ENCODE measurements at places on chromosomes 12 and 14.

GRCh38 chr12:52667509-52667908, 12.7 kb downstream of the KRT1 start:
- DNase-seq = no peak

DNA sequence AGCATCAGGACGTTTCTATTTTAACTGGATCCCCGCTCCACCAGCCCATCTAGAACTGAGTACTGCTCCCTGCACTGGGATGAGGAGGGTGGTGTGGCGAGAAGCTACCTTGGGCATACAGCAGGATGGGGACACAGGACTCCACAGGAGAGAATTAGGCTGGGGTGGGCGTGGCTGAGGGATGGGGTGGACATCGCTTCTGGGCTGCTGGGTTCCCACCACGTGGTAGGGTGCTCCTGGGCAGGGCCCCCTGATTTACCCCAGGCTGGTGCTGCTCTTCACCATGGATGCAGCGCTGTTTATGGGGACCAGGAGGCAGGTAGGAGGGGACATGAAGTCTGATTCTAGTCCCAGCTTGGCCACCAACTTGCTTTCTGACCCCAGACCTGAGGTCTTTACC, 41.9 kb downstream of the VDR start:
- no peak for DNase-seq

DNA sequence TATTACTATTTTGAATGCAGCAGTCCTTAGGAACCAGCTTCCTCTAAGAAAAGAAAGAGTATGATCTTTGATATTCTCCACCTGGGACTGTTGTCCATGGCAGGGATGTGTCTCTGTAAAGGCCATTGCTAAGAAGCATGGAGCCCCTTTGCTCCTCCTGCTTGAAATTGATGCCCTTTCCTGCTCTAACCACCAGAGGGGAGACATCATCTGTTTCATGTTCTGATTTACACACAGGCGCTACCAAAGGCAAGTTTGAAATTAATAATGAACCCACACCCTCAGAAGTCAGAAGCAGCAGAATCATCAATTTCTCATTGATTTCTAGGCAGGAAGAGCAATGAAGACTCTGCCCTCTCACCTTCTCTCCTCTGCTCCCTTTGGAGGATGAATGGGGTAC, 253.8 kb downstream of the RMST start:
- no peak for DNase-seq

- DNase-seq = no peak
Measured at GRCh38 chr14:70073924-70074566, 114.7 kb downstream of the SLC8A3 start.

DNA sequence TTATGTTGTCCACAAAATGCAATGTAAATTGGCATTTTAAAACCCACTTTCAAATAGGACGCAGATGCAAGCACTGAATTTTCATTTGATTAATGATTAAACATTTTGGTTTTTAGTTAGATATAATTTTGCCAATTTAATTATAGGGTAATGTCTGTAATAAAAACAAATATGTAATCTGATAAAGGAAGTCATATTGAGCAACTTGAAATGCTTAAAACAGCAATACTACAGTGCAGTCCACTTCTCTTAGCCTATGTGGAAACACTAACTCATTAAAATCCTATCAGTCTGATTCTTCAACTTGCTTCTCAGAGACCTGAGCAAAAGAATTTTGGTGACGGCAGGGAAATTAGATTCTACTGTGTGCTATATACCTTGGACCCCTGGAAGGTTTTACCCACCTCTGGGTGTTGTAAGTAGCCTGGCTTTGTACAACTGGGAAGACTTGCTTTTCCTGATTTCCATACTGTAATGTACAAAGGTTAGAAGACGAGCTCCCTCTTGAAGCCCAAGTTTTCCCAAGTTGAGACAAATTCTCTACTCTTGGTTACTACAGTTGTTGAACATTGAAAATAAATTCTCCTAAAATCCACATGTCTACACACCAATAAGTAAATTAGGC, 4.1 kb downstream of the TRHDE start:
- DNase-seq = no peak

- no peak for DNase-seq
Measured at GRCh38 chr12:60947533-60947932, 1312.7 kb upstream of the USP15 start.

GRCh38 chr14:99432485-99432884, 48.2 kb downstream of the SETD3 start:
- no peak for DNase-seq

- DNase-seq = no peak
Measured at GRCh38 chr12:6262623-6263022, 47.9 kb upstream of the PLEKHG6 start.

- DNase-seq = no peak
Measured at GRCh38 chr12:113697651-113698509, 226.2 kb upstream of the LHX5 start.

DNA sequence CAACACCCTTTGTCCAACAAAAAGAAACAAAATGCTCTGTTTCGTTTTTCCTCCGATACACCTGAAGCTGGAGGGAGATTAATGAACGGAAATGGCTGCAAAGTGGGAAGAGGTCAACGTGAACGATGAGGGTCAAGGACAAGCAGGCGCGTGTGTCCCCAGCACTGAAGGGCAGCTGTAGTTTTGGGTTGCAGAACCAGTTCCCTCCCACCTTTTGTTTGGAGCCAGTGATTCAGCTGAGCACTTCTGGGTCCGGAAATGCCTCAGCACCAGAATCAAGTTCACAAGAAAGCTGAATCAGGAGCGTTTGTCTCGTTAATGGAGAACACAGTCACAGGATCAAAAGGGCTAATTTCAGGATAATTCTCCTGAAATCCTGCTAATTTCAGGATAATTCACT, 51.1 kb upstream of the PWP1 start:
- no peak for DNase-seq

DNA sequence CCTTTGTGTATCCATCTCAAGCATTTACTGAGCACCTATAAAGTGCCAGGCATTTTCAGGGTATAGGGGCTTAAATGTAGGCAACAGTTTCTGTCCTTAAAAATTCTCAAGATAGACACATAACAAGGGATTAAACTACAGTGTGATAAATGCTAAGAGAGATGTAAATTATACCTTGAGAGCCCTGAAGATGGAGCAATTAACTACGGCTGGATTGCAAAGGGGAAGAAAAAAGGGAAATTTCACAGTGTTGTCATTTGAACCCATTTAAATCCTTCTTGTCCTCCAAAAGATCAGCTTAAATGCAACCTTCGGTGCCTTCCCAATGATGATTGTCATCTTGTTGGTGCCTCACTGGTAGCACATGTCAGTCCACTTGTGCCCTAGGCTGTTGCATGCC, 11.5 kb upstream of the IL26 start:
- no peak for DNase-seq

DNA sequence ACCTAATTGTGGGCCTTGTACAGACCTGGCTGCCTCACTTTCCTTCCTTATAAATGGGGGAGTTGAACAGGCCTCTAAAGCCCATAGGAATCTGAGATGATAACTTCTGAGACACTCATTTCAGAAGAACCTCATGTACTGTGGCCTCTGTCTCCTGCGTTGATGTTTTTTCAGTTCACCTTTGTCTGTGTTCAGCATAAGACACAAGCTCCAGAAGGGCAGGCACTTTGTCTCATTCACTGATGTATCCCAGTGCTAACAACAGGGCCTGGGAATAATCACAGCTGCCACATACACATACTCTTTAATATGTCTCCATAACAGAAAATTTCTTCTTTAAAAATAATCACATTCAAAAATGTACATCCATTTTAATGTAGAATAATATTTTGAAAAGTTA, 3.3 kb downstream of the FGD6 start:
- no peak for DNase-seq

DNA sequence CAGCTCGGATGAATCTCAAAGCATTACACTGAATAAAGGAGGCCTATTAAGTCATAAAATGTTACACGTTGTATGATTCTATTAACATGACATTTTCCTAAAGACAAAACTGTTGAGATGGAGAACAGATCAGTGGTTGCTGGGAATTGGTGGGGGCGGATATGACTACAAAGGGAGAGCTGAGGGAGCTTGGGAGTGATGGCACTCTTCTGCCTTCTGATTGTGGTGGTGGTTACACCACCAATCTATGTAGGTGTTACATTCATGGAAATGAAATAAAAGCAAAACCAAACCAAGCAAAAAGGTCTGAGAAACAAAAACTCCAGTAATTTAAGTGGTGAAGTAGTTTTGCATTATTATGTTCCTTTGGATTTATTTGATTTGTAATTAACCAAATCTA, 16.4 kb upstream of the EVL start:
- DNase-seq = no peak

DNA sequence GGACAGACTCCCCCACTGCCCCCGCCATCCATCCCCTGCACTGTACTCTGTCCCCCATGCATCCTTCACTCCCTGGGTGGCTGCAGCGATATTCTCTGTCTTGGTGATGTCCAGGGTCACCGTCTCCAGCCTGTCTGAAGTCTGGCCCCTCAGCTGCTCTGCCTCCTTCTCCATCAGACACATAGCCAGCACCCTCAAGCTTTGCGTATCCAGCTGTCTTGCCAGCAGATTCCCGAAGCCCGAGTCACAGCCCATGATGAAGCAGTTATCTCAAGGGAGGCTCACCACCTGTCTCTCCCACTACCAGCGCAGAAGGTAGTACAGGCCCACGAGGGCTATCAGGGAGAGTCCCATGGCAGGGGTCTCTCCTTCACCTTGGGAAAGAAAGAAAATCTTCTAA, 77.8 kb downstream of the HSD17B6 start:
- no peak for DNase-seq

DNA sequence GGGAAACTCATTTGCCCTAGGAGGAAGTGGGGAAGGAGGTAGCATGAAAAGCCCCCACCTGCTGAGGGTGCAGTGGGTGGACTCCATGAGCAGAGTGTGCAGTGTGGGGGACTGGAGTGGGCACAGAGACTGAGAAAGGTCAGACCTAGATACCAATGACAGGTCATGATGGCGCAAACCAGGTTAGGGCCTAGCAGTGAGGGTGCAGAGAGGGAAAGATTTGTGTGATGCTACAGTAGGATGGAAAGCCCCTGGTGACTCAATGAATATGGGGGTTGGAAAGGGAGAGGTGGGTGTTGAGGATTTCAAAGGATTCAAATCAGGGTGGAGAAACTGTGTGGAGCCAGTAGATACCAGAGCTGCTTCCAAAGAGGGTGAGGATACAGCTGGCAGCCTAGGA, 319.2 kb downstream of the DPF3 start:
- DNase-seq = no peak

Data from cortex of kidney (tissue), 1 donor.